ENCODE measurements at places on chromosomes 5 and 9.

GRCh38 chr5:34524123-34524522 is 132.0 kb upstream of the RAI14 start:
- DNase-seq = no peak

DNA sequence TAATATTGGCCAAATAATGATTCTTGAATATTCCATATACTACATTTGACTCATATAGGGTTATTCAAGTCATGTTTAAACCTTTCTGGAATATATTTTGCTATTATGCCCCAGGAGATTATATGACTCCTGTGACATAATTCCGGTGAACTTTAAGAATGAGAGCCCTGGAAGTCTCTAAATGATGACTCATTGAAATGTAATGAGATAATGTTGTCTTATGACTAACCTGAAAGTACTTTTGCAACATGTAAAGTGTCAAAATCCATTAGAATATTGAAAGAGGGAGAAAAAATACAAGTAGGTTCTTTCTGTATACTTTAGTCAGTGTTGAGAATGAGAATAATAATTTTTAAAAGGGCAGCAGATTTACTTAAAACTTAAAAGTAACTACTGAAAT is 830.4 kb downstream of the MAT2B start:
- no peak for DNase-seq

DNA sequence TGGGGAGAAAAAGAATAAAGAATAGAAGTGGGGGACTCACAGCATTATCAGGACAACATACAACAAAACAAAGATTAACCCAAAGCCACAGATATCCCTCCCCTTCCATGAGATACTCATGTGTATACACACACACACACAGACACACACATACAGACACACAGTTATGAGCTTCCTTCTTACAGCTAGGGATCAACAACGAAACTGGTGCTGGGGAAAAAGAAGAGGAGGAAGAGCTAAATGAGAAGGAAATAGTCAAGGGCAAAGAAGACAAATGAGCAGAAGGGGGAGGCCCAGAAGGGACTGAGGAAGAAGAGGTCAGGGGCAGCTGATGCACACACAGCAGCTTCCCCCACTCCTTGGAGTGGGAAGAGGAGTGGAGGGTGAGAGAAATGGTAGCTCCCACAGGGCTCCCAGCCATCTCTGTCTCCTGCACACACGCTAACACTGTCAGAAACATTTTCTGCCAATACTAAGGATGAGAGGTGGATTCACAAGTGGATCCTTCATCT is 66.2 kb downstream of the SIL1 start:
- DNase-seq = no peak

DNA sequence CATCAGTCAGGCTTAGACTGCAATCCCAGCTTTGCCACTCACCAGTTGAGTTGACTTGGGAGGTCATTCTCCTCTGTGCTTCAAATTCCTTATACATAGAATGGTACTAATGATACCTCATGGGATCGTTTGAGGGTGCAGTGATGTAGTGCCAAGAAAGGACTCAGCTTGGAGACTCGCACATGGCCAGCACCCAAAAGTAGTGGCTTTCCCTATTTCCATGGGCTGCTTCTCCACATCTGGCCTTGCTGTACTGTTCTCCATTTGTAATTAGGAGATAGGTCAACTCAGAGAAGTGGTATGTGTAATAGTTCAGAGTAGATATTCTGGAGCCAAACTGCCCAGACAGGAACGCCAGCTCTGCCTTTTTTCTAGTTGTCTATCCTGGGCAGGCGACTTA is 5.5 kb downstream of the CCL19 start:
- DNase-seq = no peak

DNA sequence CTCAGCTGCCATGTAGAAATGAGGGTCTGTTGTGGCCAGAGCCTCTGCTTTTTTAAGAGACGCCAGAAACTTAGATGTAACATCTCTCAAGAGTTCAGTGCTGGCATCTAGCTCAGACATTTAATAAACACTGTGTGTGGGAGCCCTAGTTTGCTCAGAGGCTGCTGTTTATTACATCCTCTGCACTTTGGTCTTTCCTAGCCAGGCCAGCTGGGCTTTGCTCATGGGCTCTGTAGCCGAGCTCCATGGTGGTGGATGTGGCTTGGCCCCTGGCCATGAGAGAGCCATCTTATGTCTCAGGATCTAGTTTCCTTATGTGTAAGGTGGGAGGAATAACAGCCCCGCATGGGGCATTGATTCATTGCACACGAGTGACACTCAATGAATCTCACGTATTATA is 30.0 kb downstream of the ARHGEF37 start:
- peak; percentile 39 for DNase-seq

DNA sequence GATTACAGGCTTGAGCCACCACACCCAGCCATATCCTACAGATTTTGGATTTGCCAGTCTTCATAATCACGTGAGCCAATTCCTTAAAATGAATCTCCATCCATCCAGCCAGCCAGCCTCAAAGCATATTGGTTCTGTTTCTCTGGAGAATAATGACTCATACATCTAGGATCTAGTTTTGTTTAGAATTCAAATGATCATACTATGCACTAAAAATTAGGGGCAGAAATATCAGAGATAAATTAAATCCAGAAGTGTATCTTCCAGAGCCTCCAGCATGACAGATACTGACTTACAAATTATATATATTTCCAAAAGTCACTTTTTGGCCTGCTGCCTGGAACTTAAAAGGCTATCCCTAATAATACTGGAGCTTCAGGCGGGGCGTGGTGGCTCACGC is 119.1 kb upstream of the NR5A1 start:
- DNase-seq = no peak

DNA sequence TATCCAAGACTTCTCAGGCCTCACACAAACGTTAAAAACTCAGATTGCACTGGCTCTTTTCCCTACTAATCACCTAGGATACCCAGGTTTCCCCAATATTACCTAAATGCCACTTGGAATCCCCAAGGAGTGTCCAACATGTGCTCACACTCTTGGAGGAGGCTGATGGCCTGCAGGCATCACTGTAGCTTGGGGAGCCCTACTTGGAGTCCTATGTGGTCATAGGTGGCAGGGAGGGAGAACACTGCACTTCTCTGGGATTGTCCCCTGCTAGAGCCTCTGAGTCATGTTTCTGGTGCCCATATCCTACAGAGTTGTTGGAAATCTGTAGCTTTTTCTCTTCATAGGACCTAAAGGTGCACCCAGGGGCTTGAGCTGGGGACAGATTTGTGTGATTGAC is 433.7 kb downstream of the ARHGEF28 start:
- no peak for DNase-seq

- no peak for DNase-seq
Observed at GRCh38 chr5:181192337-181193046, 12.5 kb downstream of the TRIM7 start.

GRCh38 chr5:154610321-154611154 is 132.5 kb upstream of the HAND1 start:
- peak; percentile 87 for DNase-seq

DNA sequence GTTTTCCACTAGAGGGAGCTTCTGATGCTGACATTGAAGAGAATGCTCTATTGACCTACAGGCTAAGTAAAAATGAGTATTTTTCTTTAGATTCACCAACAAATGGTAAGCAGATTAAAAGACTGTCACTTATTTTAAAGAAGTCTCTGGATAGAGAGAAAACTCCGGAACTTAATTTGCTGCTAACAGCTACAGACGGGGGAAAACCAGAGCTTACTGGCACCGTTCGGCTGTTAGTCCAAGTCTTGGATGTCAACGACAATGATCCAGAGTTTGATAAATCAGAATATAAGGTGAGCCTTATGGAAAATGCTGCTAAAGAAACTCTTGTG is 764 bp downstream of the PCDHA11 start:
- no peak for DNase-seq

- DNase-seq = no peak
Observed at GRCh38 chr5:100821751-100822150, 81.3 kb downstream of the ST8SIA4 start.

DNA sequence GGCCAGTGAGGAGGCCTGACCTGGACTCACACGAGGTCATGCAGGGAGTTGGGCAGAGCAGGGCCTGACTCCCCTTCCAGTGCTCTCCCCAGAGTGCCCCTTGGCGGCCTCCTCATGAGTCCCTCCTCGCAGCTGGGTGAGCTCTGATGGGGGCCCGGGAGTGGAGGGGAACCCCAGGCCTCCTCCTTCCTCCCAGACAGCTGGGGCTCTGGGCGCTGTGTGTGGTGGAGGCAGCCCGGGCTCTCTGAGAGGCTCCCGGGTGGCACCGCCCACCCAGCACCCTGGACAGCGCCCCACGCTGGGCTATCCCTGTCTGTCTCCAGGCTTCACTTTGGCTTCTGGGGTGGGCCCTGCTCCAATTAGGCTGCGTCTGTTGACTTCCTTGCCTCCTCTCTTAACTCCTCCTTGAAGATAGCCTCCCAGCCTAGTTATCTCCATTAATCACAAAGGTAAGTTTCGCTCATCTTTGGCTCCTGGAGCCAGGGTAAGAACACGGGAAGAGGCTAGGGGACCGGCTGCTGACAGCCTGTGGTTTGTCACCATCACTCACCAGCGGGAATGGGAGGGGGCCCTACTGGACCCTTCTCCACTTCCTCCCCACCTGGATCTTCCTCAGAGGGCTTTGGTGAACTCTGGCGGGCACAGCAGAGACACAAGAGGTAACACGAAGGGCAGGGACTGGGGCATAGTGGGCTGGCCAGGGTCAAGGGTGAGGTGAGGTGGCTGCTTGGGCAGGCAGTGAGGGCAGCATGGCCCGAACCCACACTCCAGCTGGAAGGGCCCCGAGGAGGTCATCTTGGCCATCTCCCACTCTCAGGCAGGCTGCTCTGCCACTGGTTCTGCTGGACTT is 13.1 kb downstream of the PSD2 start:
- peak; percentile 56 for DNase-seq

DNA sequence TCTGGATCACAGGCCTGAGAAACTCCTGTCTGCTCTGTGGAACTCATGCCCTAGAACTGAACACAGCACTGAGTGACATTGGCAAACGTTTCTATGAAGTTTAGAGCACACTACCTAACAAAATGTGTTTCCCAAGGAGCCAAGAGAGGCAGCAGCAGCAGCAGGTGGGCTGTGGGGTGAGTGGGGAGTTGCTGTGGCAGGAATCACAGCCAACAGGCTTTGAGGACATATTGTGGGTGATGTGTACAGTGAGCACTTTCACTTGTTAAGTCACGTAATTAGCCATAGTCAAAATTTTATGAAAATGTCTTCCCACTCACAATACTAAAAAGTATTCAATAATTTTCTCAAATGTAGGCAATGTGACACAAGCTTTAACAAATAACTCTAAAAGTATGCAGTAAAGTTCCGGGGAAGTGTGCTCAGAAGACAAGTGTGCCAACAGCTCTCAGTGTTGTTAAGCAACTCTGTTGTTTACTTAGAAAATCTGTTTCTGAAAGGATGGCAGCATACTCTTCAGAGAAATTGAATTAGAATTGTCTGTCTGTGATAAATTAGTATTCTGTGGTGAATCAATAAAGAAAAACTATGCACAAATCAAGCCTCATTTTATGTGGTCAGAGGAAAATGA is 482.1 kb downstream of the SEMA5A start:
- DNase-seq = no peak

Measured in RPMI8226 (cell line).